HEK293T (cell line): ENCODE measurements at places on chromosomes 12 and 14.

DNA sequence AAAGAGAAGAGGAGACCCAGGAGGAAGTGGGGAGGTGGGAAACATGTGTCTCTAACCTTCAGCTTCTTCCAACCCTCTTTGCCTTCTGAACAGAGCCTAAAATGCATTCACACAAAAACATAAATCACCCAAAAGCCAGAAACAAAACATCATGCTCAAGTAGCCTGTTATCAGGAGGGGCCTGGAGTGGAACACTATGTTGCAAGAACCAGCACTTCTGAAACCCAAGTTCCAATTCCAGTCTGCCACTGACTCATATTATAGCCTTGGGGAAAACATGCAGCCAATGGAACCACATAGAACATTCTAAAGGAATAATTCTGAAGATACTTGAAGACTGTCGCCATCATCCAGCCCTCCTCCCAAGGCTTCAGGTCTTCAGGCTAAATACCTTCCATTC is 169.8 kb upstream of the PLXNC1 start:
- DNase-seq: no peak

GRCh38 chr12:108850854-108851573 is 6.4 kb downstream of the SSH1 start:
- no peak for DNase-seq

DNA sequence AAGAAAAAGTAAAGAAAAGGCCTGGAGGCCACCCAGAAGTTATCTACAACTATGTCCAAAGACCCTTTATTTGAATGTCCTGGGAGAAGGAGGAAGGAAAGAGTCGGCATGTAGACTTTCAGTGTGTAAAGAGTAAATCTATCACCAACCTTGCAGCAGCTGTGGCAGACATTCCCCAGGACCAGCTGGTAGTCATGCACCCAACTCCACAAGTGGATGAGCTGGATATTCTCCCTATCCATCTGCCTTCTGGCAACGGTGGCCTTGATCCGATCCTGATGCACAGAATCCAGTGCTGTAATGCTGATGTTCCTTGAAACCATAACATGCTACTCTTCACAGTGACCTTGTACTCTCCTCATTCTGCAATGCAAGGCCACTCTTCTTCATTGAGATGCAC is 27.3 kb downstream of the KRT76 start:
- DNase-seq: no peak

- DNase-seq: no peak
These were observed 242.7 kb downstream of the ATXN7L3B start for GRCh38 chr12:74780182-74780849.

DNA sequence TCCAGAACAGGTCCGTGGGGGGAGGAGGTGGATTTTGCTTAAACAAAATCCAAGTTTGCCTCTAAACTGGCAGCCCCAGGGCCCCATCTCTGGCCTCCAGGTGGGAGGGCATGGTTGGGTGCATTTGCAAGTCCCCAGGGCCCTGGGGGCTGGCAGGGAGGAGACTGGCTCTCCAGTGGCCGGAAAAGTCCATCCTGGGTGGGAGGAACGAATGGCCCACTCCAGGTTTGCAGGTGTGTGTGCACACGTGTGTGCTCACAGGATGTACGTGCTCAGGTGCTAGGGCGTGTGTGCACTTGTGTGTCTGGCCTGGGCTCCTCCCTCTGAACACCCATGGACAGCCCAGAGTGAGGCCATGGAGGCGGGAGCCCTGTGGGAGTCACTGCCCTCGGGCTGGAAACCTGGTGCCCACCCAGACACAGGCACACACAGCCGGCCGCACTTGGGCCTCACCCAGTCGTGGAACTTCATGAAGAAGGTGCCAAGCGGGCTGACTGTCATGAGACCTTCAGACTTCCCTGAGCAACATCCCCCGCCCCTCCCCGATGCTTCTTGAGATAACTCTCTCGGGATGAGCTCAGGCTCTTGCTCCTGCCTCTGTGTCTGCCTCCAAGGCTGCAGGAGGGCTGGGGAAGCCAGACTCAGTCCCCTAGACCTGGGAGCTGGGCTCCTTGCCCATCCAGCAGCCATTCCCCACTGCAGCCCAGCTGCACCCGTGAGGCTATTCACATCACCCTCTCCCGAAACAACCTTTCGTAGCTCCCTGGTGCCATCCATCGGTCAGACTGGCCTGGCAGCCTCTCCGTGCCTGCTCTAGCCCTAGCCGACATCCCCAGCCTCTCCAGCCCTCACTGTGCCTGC is 9.4 kb downstream of the AHNAK2 start:
- DNase-seq: no peak
